ENCODE measurements at places on chromosomes 12 and 14.
A peak's percentile ranks its signal among the peaks of the same experiment; 100 is the strongest.

- DNase-seq, result no peak
Measured at GRCh38 chr14:96035456-96035855, 3.7 kb upstream of the C14orf132 start.

GRCh38 chr12:106861984-106862916 lies 87.8 kb downstream of the RIC8B start:
- DNase-seq, result no peak

DNA sequence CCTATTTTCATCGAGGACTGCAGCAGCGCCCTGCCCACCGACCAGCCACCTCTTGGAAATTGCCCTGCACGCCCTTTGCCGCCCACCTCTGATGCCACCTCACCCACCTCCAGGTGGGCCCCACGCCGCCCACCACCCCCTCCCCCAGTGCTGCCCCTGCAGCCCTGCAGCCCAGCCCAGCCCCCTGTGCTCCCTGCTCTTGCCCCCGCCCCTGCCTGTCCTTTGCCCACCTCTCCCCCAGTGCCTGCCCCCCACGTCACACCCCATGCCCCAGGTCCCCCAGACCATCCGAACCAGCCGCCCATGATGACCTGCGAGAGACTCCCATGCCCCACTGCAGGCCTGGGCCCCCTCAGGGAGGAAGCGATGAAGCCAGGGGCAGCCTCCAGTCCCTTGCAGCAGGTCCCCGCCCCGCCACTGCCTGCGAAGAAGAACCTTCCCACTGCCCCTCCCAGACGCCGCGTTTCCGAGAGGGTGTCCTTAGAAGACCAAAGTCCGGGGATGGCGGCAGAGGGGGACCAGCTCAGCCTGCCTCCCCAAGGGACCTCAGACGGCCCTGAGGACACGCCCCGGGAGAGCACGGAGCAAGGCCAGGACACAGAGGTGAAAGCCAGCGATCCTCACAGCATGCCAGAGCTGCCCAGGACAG lies 96.5 kb downstream of the LGMN start:
- peak; percentile 52 for DNase-seq

GRCh38 chr12:851913-852312 lies 97.6 kb downstream of the RAD52 start:
- DNase-seq, result no peak

- no peak for DNase-seq
Measured at GRCh38 chr12:88833641-88834116, 253.4 kb upstream of the KITLG start.

DNA sequence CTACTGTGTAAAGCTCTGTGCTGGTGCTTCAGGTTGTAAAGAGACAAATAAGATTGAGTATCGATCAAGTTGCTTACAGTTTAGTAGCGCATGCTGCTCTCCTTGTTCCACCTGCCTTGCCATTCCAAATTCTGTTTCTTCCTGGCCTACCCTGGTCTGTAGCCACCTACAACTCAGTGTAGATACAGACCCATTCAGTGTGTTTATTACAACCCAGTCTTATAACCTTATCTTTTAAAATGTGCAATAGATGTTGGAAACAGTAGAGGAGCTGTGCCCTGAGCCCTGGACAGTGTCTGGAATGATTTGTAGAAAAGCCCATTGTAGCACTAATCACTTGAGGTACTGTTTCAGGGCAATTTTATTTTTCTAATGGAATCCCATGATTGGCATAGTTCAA lies 68.5 kb downstream of the DIP2B start:
- DNase-seq, result no peak

DNA sequence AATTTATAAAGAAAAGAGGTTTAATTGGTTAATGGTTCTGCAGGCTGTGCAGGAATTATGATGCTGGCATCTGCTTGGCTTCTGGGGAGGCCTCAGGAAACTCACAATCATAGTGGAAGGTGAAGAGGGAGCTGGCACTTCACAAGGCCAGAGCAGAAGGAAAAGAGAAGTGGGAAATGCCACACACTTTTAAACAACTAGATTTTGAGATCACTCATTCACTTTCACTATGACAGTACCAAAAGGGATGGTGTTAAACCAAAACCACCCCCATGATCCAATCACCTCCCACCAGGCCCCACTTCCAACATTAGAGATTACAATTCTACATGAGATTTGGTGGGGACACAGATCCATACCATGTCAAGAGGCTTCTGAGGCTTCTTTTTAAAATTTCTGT lies 62.6 kb downstream of the SLC38A4 start:
- no peak for DNase-seq

- DNase-seq, result no peak
Measured at GRCh38 chr12:24906141-24906540, 42.8 kb downstream of the BCAT1 start.

- no peak for DNase-seq
Measured at GRCh38 chr12:6823182-6824084, 1.8 kb downstream of the GPR162 start.

DNA sequence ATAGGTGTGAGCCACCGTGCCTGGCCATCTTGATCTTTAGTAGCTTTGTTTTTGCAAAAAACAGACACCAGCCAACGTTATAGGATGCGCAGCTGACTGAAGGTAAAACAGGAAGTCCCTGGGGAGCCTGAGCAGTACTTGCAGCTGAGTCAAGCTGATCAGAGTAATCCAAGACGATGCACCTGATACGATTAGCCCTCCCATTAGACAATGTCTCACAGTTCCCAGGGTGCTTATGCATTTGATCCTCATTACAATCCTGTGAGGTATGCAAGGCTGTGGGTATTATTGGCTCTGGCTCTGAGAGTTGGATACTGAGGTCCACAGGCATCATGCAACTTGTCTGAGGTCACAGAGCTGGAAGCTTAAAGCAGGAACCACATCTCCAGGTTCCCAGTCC lies 8.1 kb downstream of the KRT18 start:
- DNase-seq, result peak; percentile 11

- no peak for DNase-seq
Measured at GRCh38 chr12:50536831-50537537, 32.2 kb downstream of the DIP2B start.

DNA sequence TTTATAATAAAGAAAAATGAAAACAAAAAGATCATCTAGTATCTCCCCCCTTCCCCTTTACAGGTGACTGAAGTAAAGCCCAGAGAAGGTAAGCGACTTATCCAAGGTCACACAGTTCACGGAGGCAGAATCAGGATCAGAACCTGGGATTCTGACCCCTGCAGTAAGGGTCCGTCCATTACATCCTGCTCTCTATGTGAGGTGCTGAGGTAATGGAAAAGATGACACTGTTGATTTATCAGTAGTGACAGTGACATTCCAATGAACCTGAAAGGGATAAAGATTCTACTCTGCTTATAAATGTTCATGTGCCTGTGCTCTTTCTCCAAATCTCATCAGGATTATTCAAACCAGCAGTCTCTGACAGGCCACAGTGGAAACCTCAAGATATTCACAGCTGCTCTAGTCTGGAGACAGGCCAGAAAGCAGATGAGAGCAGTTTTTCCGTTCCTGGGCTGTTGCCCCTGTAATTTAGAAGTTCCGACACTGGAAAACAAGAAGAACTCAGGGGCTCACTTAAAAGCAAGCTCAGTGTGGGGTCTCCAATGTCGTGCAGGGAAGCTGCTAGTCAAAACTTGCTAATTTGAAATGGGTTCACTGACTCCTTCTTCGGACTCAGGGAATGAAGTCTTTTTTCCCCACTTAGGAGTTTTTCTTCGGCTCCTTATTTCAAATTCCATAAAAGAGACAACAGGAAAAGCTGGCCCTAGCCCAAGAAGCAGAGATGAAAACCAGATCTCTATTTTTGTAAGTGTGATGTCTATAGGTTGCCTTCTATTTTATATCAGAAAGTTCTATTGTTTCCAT lies 131.8 kb upstream of the EEA1 start:
- DNase-seq, result no peak

DNA sequence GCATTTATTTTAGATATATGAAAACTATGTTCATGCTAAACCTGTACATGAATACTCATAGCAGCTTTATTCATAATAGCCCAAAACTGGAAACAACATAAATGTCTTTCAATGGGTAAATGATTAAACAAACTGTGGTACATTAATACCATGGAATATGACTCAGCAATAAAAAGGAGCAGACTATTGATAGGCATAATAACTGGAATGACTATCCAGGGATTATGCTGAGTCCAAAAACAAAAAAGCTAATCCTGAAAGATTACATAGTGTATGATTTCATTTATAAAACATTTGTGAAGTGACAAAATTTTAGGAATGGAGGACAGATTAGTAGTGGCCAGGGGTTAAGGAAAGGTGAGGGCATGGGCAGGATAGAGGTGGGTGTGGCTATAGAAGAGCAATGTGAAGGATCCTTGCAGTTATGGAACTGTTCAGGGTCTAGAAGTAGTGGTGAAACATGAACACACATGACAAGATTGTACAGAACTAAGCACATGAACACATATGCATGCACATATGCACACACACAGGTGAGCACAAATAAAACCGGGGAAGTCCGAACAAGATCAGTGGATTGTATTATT lies 61.1 kb upstream of the CDKN3 start:
- no peak for DNase-seq

Data from naive thymus-derived CD8-positive, alpha-beta T cell (primary cell).